ENCODE measurements at places on chromosomes 13 and 19.

GRCh38 chr19:18385359-18385674, 641 bp upstream of the GDF15 start:
- no peak for DNase-seq

DNA sequence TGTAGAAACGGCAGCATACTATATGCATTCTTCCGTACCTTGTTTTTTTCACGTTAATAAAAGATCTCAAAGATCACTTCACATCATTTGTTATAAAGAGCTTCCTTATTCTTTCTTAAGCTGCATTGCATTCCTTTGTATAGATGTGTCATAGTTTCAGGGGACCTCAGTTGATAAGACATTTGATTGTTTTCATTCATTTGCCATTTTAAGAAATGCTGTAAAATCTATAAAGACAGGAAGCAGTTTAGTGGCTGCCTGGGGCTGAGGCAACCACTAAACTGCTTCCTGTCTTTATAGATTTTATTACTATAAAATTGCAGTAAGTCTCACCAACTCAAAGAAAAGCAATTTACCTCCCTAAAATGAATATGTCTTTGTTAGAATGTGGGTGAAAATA, 59.4 kb downstream of the ZDHHC20 start:
- no peak for DNase-seq

DNA sequence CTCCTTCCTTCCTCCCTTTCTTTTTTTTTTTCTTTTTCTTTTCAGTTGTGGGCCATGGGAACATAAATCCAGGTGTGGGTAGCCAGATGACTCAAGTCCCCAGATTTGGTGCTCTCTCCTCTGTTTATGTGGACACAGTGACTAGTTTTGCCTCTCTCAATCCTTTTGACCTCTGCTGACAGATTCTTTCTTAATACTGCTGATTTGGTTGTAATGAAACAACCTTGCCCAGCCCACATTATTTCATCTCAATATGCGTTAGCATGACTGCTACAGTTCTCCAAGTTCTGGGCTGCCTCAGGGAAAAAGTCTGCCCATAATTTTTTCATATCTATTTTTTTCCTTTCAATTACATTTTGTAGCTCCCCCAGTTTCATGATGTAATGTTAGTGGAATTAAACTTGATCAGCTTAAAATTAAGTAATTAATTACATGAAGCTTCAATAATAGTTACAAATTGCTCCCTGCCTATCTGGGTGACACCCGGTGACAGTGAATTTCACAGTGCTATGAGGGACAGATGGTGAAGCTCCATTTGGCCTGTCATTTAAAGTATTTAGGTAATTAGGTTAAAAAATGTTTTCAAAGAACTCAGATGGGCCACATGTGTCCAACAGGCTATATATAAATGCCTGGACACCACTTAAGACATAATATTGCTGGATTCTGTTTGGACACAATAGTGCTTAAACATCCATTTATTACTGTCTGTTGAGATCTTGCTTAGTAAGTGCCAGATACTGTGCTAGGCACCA, 118.8 kb upstream of the FRY start:
- DNase-seq = no peak

GRCh38 chr13:35700671-35701070, 224.2 kb upstream of the MAB21L1 start:
- no peak for DNase-seq

- DNase-seq = no peak
These were observed 279.6 kb downstream of the KLF5 start for GRCh38 chr13:73338389-73338788.

DNA sequence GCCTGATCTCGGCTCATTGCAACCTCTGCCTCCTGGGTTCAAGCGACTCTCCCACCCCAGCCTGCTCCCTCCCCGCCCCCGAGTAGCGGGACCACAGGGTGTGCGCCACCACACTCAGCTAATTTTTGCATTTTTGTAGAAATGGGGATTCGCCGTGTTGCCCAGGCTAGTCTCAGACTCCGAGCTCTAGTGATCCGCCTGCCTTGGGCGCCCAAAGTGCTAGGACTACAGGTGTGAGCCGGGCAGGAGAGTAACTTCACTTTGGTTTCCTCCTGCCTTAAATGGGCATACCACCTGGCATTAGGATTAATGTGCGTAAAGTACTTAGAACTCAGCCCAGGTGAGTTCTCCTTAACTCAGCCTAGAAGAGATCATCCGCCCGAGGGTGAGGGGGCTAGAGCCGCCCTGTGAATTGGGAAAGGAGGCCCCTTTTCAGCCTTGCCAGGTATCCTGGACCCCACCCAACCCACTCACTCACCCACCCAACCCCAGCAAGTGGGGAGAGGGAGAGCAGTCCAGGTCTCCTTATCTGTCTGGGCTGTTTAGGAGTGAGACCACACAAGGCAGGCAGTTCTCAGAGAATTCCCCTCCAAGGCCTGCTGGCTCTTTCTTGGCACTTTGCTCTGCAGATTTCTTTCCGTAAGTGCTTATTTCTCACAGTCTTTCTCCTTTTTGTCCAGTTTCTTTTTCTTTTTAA, 1.2 kb upstream of the ZFP36 start:
- DNase-seq = no peak

GRCh38 chr13:64675255-64675892, 2554.8 kb downstream of the PCDH9 start:
- DNase-seq = no peak

- DNase-seq = no peak
These were observed 273.1 kb downstream of the KLF12 start for GRCh38 chr13:73861136-73861535.
